ENCODE measurements at places on chromosomes 7 and 10. TPM values are rescaled to one million over a fixed set of nuclear protein-coding genes. Genes with fewer than 3 reads are reported as not detected.

Gene CFAP58
- 0.86 TPM for total RNA-seq

DNA sequence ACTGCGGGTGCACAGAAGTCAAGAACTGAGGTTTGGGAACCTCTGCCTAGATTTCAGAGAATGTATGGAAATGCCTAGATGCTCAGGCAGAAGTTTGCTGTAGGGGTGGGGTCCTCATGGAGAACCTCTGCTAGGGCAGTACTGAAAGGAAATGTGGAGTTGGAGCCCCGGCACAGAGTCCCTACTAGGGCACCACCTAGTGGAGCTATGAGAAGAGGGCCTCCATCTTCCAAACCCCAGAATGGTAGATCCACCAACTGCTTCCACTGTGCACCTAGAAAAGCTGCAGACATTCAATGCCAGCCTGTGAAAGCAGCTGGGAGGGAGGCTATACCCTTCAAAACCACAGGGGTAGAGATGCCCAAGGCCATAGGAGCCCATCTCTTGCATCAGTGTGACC, 1336.0 kb upstream of the CELF2 start:
- H3K4me1 ChIP-seq: no peaks in the 10 kb centered on the region
- H3K36me3 ChIP-seq: no peaks in the 10 kb centered on the region
- H3K4me3 ChIP-seq: no peak overlapping the region
- no peaks in the 10 kb centered on the region for H3K27me3 ChIP-seq

Gene SPDYE5
- total RNA-seq: not detected

DNA sequence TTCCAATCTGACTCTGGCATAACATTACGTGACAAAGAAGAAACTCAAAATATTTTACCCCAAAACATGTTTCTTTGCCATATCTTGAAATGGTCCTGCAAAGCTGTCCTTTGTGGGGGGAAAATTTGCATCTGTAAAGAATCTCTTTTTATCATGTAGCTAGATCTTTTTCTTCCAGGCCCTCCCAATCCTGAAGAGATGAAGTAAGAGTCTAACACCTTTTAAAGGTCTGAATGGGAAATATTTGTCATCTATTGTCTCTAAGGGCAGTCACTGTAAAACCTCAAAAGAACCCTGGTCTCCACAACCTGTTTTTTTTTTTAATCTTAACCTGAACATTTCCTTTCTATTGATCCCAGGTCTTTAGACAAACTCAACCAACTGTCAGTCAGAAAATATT, 8.6 kb downstream of the OR2AE1 start:
- no peak overlapping the region for H3K27ac ChIP-seq
- no peaks in the 10 kb centered on the region for H3K36me3 ChIP-seq
- no peak for DNase-seq
- no peak overlapping the region for H3K4me3 ChIP-seq
- H3K27me3 ChIP-seq: peaks cover 3% of the 10 kb centered on the region

Gene RAB19
- 0.50 TPM for total RNA-seq

DNA sequence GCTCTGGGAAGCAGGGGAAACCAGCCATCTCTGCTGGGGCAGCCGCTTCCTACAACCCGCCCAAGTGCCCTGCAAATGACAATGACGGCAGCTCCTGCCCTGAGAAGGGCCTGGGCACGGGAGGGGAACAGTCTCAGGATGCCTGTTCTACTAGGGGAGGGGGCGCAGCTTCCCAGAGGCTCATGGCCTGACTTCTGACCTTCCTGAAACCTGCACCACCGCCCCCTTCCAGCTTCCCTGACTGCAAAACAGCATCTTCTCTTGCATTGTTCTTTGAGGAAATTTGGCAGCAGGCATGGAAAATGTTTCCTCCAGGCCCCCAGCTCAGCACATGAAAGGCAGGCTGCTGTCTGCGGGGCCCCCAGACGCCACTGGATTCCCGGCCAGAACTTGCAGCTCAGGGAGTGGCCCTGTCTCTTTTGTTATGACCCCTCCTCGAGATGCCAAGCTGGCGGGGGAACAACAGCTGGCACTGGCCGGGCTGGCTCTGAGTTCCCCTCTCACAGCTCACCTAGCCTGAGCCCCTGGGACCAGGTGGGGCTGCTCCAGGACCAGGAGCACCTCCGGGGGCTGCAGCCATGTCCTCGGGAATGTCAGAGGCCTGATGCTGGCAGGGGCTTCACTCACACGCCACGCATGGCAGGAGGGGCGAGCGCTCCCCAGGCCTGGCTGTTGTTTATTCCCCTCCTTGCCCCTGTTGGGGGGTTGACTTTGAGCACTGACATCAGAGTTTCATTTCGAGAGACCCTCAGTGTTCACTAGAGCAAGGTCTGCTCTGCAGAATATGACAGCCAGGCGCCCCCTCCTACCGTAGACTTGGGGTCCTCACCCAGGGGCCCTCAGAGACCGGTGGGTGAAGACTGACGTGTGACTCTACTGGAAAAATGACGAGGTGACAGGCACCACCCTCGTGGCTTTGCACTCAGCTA, 62.7 kb downstream of the CALML3 start:
- H3K27me3 ChIP-seq: no peaks in the 10 kb centered on the region
- H3K36me3 ChIP-seq: no peaks in the 10 kb centered on the region
- peaks cover 42% of the 10 kb centered on the region for H3K4me1 ChIP-seq
- DNase-seq: no peak

GRCh38 chr10:630581-631073, 58.8 kb downstream of the DIP2C start:
- H3K36me3 ChIP-seq: no peaks in the 10 kb centered on the region
- no peak overlapping the region for H3K27ac ChIP-seq
- no peak overlapping the region for H3K4me3 ChIP-seq
- H3K27me3 ChIP-seq: no peaks in the 10 kb centered on the region
- peaks cover 17% of the 10 kb centered on the region for H3K4me1 ChIP-seq

- H3K27me3 ChIP-seq: no peaks in the 10 kb centered on the region
- DNase-seq: no peak
- H3K4me3 ChIP-seq: no peak overlapping the region
Observed at GRCh38 chr7:42902331-42902730, 9.5 kb downstream of the C7orf25 start.

Gene FAS
- 32.6 TPM for total RNA-seq

- H3K4me1 ChIP-seq: no peaks in the 10 kb centered on the region
- DNase-seq: peak; percentile 71
- H3K27me3 ChIP-seq: no peaks in the 10 kb centered on the region
Observed at GRCh38 chr7:3537210-3537875, 236.3 kb downstream of the SDK1 start.

DNA sequence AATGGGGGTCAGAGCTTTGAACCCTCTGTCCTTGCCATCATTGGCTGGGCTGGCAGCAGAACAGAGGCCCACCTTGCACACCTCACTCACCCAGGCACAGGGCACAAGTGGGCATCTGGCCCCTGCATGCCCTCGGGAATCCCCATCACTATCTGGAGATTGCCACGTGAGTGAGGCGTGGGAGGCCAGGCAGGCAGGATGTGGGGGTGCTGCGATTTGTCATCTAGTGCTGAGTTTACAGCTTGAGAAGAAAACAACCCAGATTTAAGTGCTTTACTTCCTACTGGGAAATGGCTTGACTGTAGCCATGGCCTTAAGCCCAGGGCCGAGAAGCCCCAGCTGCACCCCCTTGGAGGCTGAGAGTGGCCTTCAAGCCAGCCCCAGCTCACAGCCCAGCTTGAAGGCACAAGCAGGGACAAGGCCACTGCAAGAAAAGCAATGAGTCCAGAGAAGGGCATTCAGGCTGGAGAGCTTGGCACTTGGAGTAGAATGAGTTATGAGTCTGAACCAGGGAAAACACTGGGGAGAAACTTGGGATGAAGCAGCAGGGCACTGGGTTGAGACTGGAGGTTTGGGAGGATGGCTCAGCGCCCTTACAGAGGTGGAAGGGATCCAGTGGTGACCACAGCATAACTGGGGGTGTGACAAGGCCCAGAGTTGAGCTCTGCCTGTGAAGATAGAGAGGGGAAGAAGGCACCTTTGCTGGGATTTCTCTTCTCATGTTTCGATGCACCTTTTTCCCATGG, 123.0 kb downstream of the CXCL12 start:
- H3K27ac ChIP-seq: no peak overlapping the region
- no peak overlapping the region for H3K4me3 ChIP-seq
- H3K36me3 ChIP-seq: no peaks in the 10 kb centered on the region
- DNase-seq: peak; percentile 36
- H3K27me3 ChIP-seq: peaks cover 2% of the 10 kb centered on the region

All from astrocyte (in vitro differentiated cells and primary cell).